ENCODE measurements at places on chromosomes 7 and 10. TPM values are rescaled to one million over a fixed set of nuclear protein-coding genes. Genes with fewer than 3 reads are reported as not detected.

- no peak for DNase-seq
These were observed 22.2 kb downstream of the ARHGAP21 start for GRCh38 chr10:24701447-24701846.

Gene CRHR2
- 0.13 TPM for polyA plus RNA-seq

GRCh38 chr7:42930889-42931288 is 1.1 kb downstream of the PSMA2 start:
- DNase-seq, result no peak

Gene SNX10
- polyA plus RNA-seq, result 16.1 TPM

Gene INHBA
- 5.6 TPM for polyA plus RNA-seq

Gene HTR5A
- not detected for polyA plus RNA-seq

DNA sequence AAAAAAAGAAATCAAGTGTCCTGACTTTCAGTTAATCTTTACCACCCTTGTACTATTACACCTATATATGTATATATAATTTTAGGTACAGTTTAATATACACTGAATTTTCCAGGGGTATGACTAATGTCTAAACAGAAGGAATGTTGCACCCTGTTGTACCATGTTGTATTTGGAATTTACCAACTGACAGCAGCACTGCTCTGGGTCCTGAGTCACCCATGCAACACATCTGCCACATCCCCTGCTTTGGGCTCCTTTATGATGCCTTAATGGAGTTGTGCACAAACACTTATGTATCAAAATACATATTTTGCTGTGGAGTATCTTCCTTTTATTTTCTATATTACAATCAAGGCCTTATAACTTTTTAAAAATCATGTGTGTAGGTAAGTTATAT is 21.2 kb downstream of the YAE1 start:
- no peak for DNase-seq

GRCh38 chr10:100658269-100658668 is 87.1 kb upstream of the PAX2 start:
- no peak for DNase-seq

Gene COG5
- 36.7 TPM for polyA plus RNA-seq

Gene MBL2
- not detected for polyA plus RNA-seq
